ENCODE measurements at places on chromosomes 6 and 20.
A peak's percentile ranks its signal among the peaks of the same experiment; 100 is the strongest.

GRCh38 chr20:59751075-59751711, 146.9 kb downstream of the PHACTR3 start:
- peak; percentile 57 for DNase-seq

DNA sequence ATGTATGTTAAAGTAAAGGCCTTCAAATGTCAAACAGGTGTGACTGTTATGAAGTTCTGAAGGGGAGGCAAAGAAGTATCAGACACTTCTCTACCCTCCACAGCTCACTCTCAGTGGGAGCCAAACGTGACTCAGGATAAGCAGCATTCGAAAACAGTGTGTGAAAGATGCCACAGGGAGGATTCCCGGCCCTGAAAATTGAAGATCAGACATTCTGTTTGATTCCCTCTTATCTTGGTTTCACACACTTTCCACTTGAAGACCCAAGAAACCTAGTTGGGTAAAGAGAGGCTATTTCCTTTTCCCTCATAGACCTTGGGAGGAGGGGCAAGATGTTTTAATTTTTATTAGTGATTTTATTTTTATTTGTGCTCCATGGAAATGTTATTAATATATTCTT, 164.2 kb upstream of the SUPT3H start:
- DNase-seq, result no peak

DNA sequence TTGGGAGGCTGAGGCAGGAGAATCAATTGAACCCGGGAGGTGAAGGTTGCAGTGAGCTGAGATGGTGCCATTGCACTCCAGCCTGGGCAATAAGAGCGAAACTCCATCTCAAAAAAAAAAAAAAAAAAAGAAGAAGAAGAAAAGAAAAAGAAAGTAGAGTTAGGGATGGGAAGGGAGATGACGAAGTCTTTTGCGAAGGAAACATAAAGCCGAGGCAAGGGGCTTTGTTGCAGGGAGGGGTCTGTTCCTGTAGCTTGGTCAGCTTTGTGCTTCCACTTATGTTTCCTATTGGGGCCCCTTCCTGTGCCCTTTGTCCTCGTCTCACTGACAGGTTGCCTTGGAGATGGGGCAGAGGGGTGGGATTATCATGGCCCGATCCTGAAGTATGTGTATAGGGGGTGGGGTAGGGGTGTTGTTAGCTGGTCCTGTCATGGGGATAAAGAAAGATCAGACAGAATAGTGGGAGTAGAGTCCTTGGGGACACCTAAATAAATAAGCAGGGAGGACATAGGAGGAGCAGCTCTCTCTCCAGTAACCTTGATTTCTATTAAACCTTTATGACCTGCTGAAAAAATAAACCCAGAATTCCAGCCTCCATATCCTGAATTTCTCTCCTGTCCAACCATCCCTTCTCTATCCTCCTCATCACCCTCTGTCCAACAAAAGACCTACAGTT, 1.1 kb upstream of the CLIC1 start:
- no peak for DNase-seq

- no peak for DNase-seq
These were observed 452 bp upstream of the GATA5 start for GRCh38 chr20:62476056-62476838.

DNA sequence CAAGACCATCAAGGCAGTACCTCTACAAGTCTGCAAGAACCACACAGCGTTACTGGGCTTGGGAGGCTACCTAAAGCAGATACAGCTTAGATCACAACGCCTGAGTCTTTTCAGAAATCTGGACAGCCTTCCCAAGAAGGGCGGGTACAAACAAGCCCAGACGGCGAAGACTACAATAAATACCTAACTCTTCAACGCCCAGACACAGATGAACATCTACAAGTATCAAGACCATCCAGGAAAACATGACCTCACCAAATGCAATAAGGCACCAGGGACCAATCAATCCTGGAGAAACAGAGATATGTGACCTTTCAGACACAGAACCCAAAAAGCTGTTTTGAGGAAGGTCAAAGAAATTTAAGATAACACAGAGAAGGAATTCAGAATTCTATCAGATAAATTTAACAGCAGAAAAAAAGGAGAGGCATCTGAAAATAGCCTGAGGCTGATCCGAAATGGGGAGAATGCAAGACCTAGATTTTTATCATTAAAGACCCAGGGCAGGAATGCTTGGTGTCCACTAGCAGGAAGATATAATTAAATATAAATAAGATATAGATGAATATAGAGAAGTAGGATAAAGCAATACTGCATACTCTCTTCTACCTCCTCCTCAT, 131.7 kb upstream of the COL21A1 start:
- DNase-seq, result no peak

GRCh38 chr6:118579786-118580185, 31.7 kb downstream of the PLN start:
- no peak for DNase-seq

GRCh38 chr20:17925141-17925939, 43.3 kb downstream of the SNX5 start:
- no peak for DNase-seq

GRCh38 chr6:116159782-116160524, 34.0 kb upstream of the COL10A1 start:
- DNase-seq, result no peak

DNA sequence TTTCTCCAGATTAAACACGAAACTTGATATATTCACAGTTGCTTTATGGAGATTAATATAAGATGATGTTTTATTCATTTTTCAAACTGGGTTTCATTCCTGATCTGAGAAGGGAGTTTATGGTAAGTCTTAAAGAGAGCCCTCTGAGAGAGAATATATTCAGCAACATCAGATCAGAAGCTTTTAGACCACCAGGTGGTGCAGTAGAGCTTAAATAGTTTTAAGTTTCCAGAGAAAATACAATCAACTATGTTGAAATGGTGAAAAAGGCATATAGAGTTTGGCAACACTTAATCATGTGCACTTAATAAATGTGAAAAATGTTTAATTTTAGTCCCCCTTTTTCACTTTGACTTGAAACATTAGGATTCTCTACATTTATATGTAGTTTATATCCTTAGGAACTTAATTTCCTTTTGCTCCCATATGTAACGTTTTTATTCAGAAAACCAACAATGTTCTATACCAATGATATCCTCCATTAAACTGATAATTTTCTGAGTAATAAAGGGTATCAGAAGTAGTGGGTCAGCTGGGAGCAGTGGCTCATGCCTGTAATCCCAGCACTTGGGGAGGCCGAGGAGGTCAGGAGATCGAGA, 86.4 kb upstream of the CLDN20 start:
- no peak for DNase-seq

DNA sequence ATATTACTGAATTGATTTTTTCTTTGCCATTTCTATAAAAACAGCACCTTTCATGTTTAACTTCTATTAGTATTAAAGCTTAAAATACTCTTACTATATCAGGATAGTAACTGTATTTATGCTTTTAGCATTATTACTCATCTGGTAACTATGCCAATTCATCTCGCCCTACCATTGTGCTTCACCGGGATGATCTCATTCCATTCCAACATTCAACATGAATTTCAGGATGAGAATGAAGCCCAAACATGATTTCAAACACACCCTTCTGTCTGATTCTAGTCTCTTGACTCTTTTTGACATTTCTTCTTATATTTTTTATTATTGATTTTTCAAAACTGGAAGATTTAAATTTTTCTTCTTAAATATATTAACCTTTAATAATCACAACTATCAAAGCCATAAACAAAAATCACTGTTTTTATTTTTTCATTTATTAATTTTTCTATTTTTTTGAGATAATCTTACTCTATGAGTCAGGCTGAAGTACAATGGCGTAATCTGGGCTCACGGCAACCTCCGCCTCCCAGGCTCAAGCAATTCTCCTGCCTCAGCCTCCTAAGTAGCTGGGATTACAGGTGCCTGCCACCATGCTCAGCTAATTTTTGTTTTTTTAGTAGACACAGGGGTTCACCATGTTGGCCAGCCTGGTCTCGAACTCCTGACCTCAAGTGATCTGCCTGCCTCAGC, 46.7 kb downstream of the GJA1 start:
- DNase-seq, result no peak

- no peak for DNase-seq
These were observed 37.7 kb downstream of the INSM1 start for GRCh38 chr20:20405623-20406022.

DNA sequence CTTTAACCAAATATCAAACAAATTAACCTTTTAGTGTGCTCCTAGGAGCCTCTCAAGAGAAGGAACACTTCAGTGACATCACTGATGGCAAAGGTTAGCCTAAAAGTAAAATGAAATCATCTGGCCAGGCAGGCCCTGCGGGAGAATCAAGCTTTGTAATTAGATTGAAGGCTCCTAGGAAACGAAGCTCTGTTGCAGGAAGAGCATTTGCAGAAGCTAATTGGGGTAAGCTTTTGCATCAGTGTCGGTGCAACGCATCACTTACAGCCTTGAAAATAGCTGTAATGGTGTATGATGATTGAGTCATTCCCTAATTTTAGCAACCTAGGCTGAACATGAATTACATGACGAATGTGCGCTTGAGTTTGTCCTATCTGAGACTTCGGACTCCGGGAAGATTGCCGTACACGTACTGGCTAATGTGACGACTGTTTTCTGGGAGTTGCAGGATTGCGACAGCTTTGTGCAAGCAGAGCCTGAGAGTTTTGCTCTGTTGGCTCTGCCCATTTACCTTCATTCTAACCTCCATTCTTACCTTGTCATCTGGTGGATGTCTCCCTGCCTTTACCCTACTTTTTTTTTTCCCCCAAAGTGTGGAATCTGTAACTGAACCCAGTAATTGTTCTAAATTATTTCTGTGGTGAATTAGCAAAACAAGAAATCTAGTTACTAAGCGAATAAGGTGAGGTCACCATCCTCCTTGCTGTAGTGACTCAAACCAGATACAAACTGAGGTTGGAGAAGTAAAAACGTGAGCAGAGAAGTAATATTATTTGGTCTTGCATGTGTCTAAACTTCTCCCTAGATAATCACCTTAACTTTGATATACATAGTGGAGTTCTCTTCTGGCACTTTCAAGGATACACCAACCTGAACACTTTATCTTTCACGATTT, 675.9 kb upstream of the CITED2 start:
- DNase-seq, result peak; percentile 76

- DNase-seq, result no peak
These were observed 59.6 kb upstream of the NNAT start for GRCh38 chr20:37461405-37461804.

DNA sequence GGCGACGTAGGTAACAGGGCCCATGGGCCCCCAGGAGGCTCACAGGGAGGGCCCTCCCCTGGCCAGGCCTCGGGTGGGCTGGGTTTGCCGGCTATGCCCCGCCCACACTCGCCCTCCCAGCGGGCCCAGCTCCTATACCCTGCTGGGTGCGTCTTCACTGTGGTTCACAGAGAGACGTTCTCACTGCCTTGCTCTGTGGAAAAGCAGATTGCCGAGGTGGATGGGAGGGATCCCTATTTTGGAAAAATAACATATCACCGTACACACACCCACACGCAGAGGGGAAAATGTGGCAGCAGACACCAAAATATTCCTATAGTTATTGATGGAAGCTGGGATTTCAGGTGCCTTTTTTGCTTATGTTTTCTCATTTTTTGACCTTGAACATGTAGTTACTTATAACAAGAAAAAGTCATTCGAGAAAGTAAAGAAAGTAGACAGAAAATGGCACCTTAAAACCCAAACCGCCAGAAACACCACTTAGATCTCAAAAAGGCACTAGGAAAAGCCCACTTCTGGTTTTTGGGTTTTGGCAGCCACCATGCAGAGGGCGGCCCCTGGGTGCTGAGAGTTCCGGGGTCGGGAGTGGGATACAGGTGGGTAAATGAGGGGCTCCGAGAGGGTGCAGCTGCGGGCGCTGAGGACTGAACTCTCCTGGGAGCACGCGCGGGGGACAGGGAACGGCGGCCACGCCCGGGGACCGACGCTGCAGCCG, 49.4 kb downstream of the TMEM242 start:
- DNase-seq, result no peak

DNA sequence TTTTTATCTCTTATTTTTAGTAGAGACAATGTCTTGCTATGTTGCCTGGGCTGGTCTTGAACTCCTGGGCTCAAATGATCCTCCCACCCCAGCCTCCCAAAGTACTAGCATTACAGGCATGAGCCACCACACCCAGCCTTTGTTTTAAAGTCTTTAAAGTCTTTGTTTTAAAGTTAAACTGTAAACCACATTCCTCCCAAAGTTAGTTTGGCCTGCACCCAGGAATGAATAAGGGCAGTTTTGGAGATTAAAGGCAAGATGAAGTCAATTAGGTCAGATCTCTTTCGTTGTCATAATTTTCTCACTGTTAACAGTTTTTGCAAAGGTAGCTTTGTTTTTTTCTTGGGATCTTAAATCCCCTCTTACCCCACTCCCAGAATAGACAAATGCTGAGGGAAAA, 63.8 kb downstream of the UBR2 start:
- DNase-seq, result no peak

DNA sequence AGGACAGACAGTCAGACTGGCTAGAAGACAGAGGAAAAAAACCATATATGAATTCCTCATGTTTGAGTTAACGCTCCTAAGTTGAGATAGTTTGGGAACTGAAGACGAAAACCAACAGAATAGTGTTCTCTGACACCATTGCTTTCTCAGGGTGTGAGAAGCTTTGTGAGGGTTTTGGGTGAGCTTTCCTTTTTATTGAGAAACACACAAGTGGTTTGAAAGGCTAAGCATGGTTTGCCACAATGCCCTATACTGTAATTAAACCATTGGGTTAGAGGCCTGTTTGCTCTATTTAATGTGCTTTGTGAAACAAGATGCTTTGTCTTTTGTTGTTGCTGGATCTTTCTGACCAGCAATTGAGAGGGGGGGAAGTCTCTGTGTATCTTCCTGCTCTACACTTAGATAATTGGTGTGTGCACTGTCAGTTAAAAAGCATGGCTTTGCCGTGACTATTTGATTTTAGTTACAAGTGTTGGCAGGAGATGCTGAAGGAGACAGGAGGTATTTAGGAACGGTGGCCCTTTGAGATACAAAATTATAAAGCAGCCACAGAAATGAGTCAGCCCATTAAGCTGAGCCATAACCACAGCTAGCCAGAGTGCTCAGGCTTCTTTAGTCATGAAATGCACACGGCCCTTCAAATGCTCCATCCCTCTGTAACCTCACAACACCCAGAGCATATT, 273.0 kb upstream of the PREP start:
- no peak for DNase-seq

Data from heart left ventricle (tissue), 16 donors.